ENCODE measurements at places on chromosomes 6 and 20.
A peak's percentile ranks its signal among the peaks of the same experiment; 100 is the strongest.

DNA sequence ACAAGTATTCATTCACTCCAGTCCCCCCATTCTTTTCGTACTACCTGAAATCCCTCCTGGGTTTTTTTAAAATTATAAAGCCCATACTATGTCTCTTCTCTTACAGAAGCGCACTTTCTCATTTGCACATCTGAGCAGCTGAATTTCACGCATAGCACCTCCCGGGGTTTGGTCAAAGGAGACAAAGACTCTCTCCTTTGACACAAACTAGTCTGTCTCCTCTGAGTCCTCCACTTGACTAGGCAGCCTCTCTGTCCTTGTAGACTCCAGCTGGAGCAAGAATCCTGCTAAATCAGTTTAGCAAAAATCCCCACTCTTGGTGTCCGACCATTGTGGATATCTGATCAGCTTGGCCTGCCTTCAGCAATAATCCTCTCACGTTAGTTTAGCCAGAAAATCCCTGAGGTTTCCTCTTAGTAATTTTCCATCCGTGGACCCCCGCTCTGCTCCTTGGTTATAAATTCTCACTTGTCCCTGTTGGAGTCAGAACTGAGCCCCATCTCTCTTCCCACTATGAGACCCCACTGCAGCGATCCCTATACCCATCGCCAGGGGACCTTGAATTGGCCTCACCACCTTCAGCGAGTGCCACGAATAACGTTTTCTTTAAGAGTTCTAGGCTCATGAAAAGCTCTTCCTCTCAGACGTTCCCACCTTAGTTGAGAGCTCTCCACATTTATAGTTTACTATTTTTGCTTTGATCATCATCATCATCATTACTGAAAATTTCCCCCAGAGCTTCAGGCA is 29.0 kb downstream of the PDYN start:
- DNase-seq, result no peak

- DNase-seq, result no peak
Observed at GRCh38 chr6:51753635-51754034, 333.8 kb downstream of the PKHD1 start.

GRCh38 chr20:40880063-40880728 is 148.4 kb upstream of the TOP1 start:
- DNase-seq, result no peak

DNA sequence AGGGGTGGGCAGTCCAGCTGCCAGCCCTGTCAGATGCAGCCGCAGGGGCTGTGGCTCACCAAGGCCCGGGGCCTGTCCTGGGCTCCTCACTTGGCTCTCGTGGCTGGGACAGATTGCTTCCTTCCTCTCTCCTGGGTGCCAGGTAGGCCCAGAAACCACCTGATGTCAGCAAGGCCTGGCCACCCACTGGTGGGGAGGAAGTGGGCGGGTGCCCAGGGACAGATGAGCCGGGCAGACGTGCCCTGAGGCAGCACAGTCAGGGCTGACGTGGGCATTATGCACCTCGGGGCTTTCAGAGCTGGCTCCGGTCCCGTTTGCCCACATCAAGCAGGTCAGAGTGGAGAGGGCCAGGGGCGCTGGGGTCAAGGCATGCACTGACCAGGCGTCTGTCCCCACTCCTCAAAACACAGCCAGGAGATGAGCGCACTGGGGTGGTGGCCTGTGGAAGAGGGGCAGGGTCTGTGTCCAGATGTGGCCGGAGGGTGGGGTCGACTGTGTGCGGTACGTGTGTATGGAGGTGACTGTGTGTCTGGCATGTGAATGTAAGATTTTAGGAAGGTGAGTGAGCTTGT is 133.2 kb upstream of the PTPN1 start:
- peak; percentile 78 for DNase-seq

DNA sequence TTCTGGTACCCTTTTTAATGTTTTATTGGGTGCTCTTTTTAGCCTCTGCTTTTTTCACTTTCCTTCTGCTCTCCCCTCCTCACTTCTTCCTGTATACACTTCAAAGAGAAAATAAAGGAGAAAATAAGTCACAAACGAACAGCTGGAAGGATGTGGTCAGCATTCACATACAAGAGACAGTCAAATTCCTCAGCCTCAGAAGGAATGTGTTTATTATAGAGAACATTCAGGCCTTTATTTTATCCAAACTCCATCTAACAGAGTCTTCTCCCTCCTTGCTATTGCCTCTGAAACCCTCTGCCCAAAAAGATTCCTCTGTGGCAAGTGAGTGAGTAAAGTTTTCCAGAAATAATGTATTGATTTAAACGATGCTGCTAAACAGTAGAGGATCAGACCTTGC is 490.4 kb downstream of the FRK start:
- DNase-seq, result no peak

GRCh38 chr20:37533154-37533715 is 5.6 kb upstream of the BLCAP start:
- DNase-seq, result no peak

GRCh38 chr6:11917951-11918738 is 94.0 kb upstream of the HIVEP1 start:
- DNase-seq, result no peak

DNA sequence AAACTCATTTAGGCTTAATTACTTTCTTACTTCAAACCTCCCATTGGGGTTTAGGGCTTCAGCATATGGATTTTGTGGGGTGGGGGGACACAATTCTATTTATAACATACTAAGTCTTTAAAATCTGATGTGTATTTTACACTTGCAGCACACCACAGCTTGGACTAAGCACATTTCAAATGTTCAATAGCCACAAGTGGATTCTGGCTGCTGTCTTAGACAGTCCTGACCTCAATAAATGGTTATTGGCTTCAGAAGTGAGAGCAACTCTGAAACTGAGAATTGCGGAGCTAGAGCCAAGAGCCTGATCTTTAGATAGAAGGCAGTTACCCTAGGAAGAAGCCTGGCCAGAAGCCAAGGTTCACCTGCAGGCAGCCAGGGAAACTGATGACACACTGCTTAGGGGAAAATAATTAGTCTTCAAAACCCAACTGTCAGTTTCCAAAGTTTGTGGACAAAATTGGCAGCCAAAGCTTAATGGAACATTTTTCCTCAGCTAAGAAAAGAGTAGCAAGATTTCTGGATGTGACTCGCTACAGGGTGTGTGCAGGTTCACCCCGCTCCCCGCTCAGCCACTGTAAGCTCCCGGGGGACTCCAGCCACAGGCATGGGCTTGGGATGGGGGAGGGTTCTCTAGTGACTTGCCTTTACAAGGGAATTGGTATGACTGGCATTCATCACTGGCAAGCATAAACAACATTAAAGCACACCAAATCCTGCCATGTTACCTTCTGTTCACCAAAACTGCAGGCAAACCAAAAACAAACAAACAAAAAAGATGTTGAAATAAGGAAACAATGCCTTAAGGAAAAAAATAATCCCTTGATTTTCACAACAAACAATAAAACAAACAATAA is 219.8 kb downstream of the TFAP2A start:
- DNase-seq, result peak; percentile 7

Measured in SW480 (cell line).